ENCODE measurements at places on chromosomes 1 and 21.
A peak's percentile ranks its signal among the peaks of the same experiment; 100 is the strongest.

- DNase-seq, result no peak
Observed at GRCh38 chr1:213277036-213277435, 226.0 kb downstream of the RPS6KC1 start.

- no peak for DNase-seq
Observed at GRCh38 chr1:214028649-214029406, 41.1 kb downstream of the PROX1 start.

GRCh38 chr1:207818971-207819451, 67.2 kb downstream of the CD46 start:
- DNase-seq, result no peak

GRCh38 chr1:242454262-242455051, 70.0 kb downstream of the PLD5 start:
- peak; percentile 36 for DNase-seq

GRCh38 chr1:171357179-171357578, 43.2 kb downstream of the FMO4 start:
- DNase-seq, result no peak

- no peak for DNase-seq
Observed at GRCh38 chr21:45049714-45050344, 24.6 kb upstream of the ADARB1 start.

DNA sequence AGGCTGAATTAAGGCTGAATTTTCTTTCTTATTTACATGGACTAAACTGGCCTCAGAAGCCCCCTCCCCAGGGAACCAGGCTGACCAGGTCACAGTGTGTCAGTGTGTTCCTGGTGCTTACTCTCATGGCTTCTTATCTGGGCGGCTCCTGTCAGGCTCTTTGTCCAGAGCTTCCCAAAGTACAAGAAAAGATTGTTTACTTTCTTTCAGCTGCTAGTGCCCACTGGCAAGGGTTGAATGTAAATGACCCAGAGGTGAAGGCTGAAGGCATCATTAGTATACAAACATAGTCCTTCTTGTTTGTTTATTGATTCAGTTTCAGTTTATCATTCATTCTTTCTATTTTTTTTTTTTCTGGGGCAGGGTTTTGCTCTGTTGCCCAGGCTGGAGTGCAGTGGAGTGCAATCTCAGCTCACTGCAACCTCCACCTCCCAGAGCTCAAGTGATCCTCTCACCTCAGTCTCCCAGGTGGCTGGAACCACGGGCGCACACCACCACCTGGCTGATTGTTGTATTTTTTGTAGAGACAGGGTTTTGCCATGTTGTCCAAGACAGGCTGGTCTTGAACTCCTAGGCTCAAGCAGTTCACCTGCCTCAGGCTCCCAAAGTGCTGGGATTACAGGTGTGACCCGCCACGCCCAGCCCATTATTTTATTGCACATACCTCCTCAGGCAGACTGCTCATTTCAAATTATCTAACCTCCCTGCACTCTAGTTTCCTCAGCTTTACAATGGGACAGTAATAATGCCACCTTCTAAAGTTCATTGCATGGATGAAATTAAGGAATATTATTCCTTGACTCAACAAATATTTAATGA, 9.8 kb upstream of the KDM4A start:
- no peak for DNase-seq

GRCh38 chr1:172351346-172351745, 69.1 kb upstream of the C1orf105 start:
- no peak for DNase-seq

DNA sequence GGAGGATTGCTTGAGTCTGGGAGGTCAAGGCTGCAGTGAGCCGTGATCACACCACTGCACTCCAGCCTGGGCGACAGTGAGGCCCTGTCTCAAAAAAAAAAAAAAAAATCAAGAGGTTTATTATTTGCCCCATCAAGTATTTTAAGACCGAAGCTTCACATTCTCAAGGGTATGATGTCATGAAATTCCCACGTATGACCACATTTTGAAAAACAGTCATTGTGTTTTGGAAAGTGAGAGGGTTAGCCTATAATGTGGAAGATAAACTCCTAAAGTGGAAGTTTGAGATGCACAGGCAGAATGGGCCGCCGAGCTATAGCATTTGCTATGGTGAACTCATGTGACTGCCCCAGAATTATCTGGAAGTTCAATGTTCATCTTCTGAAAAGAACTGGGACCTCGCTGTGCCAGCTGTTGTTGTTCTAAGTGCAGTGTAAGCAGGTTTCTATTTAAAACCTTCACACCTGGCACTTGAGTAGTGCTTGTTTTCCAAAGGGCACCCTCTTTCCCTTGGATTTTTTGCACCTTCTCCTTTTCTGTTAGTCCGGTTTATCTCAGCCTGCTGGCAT, 96.9 kb upstream of the SLC25A33 start:
- DNase-seq, result no peak

DNA sequence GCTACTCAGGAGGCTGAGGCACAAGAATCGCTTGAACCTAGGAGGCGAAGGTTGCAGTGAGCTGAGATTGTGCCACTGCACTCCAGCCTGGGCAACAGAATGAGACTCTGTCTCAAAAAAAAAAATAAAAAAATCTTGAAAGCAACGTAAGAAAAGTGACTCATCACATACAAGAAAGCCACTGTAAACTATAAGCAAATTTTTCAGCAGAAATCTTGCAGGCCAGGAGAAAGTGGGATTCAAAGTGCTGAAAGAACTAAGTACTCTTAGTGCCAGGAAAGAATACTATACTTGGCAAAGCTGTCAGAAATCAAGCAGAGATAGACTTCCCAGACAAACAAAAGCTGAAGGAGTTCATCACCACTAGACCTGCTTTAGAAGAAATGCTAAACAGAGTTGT, 4.4 kb upstream of the HMGN1 start:
- no peak for DNase-seq

DNA sequence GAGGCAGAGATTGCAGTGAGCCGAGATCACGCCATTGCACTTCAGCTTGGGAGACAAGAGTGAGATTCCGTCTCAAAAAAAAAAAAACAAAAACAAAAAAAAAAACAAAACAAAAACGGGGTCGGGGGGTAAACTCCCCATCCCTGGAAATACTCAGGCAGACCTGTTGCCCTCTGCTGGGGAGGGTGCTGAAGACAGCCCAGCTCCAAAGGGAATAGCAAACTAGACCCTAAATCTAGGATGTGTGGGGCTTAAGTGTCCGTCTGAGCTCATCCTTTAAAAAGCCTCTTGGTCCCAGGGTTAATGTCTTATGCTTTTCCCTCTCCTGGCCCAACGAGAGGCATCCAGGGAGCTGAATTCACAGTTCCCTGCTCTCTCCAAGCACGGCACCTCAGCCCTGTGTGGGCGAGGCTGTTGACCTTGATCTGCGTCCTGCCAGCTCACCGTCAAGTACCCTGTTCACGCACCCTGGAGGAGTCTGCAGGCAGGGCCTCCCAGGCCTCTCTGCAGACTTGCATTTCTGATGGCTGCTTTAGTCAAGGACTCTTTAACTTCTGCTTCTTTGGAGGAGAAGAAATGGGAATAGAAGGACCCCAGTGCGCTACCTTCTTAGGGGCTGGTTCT, 22.3 kb downstream of the KCND3 start:
- no peak for DNase-seq

DNA sequence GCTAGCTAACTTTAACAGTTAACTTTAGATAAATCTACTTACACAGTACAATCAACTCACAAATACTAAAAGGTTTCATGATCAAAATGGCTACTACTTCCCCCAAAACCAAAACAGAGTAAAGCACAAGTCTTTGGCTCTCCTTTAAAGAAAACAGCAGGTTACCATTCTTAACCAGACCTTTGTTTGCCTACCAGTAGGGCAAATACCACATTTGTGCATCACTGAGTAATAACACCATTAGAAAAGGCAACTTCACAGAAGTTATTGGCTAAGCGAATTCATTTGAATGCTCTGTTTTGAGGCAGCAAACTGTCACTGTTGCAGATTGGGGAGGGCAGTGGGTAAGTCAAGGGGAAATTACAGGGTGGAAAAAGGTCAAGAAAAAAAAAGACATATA, 17.3 kb upstream of the SERPINC1 start:
- DNase-seq, result no peak

DNA sequence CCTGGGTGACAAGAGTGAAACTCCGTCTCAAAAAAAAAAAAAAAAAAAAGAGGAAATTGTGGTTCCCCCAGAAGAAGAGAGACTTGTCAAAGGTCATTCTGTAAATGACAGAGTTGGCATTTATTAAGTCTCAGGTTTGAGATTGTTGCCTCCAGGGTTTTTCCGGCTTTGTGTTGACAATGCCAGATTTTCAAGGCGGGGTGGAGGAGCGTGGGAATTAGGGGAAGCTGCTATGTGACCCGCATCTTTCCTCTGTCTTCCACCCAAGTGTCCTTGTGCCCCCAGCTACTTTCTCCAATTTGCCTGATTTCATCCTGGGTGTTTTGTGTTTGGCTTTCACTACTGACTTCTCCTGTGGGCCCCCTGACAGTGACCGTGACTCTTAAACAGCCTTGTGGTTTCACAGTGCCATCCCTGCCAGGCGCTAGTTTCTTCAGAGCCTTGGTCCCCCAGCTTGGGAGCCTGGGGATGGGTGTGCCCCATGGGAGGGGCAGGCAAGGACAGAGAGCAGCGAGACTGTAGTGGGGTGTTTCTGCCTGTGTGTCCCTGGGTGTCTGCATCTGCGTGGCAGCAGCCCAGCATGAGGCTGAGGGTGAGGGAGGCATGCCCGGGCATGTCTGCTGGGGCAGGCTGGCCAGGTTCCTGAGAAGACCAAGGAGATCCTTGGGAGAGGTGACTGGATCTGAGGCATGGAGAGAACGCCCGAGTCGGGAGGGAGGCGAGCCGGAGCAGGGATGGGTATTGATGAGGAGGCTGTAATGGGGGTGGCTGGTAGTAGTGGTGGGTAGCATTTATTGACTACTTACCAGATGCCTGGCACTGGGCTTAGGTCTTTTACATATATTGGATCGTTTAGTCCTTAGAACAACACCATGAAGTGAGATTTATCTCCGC, 46.3 kb downstream of the IER5 start:
- DNase-seq, result peak; percentile 80

GRCh38 chr1:207282058-207282457, 39.4 kb upstream of the CD55 start:
- no peak for DNase-seq

GRCh38 chr1:13941315-13941714, 241.3 kb downstream of the PRDM2 start:
- no peak for DNase-seq

DNA sequence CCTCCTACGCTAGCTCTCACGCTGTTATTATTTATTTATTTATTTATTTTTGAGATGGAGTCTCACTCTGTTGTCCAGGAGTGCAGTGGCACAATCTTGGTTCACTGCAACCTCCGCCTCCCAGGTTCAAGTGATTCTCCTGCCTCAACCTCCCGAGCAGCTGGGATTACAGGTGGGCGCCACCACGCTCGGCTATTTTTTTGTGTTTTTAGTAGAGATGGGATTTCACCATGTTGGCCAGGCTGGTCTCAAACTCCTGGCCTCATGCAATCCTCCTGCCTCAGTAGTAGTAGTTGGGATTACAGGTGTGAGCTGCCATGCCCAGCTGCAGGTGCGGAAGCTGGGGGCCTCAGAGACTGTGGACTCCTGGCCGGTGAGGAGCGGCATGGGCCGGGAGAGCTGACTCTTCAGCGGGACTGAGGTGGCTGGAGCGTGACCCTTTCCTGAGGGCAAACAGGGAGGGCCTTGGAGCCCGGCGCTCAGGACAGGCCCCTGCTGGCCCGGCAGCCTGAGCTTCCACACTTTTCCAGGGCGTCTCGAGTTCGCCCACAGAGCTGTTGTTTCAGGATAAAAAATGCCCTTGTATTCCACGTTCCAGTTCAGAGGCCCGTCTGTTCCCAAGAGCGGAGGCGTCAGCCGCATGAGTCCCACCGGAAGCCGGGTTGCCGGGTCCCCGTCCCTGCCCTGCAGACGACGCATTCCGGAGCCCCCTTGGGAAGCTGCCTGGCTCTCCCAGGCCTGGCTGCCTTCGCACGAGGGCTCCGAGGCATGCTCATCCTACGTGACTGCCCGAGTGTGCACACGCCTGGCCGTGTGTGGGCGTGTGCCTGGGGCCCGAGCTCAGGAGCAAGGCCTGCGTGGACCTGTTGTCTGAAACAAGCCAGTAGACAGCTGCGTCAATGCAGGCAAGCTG, 126.2 kb downstream of the SIK1 start:
- no peak for DNase-seq

DNA sequence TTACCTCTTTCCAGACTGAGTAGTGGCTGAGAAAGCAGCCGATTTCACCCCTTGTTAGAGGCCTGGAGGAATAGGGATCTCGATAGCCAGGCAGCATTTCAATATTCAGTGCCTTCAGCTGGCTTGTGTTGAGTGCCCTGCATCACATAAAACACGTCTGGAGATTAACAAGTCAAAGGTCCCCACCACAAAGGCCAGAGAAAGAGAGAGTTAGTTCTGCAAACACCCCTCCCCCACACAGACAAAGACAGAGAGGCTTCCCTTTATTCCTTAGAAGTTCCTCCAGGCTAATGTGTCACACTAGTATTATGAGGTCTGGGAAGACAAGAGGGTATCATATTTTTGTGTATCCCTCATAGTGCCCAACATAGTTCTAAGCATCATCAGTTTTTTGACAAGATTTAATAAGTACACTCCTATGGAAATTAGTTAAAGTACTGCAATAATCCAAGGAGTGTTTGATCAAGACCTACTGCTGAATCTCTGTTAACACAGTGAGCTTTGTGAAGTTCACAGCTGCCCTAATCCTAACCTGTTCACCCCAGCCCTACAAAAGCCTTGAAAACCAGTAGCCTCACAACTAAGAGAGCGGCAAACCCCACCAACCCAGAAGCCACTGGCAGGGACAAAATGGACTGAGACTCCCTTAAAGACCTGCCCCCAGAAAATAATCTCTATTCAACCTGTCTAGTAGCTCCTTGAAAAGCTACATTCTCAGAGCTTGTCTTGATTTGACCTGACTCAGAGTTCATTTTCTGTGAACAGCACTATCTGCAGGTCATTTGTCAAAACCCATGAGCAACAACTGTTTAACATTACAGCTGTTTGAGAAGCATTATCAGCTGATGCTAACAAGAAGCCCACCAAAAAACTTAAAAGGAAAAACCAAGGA, 91.9 kb downstream of the COLGALT2 start:
- DNase-seq, result no peak

GRCh38 chr1:48499211-48499735, 27.3 kb upstream of the SPATA6 start:
- DNase-seq, result no peak

- no peak for DNase-seq
Observed at GRCh38 chr1:228344631-228345072, 62.0 kb downstream of the TRIM11 start.

DNA sequence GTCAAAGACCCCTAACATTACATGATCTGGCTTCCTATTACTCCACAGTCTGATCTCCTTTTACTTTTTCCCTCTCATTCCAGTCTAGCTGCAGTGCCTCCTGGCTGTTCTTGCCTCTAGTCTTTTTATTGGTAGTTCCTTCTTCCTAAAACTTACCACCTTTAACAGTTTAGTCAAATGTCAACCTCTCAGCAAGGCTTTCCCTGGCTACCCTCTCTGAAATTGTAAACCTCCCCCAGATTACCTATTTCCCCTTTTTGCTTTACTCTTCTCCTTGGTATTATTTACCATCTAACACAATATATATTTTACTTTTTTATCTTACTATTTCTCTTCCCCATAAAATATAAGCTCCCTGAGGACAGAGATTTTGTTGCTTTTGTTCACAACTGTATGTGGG, 129.6 kb downstream of the CLEC20A start:
- DNase-seq, result no peak

GRCh38 chr1:78079580-78079979, 33.8 kb downstream of the GIPC2 start:
- no peak for DNase-seq
